ENCODE measurements at places on chromosomes 16 and 17.

DNA sequence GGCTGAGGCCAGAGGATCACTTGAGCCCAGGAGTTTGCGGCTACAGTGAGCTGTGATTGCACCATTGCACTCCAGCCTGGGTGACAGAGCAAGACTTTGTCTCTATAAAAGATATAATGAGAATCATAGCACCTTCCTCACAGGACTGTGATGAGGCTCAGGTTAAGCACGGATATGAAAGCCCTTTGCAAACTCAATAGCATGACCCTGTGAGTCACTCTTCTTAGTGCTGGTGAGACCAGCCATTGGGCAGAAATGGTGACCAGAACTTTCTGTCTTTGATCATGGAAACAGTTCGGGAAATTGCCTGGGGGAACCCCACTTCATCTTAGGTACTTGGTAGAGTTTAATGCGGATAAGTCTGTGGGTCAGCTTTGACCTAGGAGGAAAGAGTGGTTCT lies 144.2 kb downstream of the PRKCB start:
- no peak for ATAC-seq

GRCh38 chr16:30985401-30986128 lies 558 bp downstream of the HSD3B7 start:
- ATAC-seq: peak; percentile 40

GRCh38 chr17:36506831-36507230 lies 20.4 kb downstream of the ZNHIT3 start:
- no peak for ATAC-seq

GRCh38 chr16:57512296-57513001 lies 23.9 kb downstream of the CCDC102A start:
- ATAC-seq: no peak

DNA sequence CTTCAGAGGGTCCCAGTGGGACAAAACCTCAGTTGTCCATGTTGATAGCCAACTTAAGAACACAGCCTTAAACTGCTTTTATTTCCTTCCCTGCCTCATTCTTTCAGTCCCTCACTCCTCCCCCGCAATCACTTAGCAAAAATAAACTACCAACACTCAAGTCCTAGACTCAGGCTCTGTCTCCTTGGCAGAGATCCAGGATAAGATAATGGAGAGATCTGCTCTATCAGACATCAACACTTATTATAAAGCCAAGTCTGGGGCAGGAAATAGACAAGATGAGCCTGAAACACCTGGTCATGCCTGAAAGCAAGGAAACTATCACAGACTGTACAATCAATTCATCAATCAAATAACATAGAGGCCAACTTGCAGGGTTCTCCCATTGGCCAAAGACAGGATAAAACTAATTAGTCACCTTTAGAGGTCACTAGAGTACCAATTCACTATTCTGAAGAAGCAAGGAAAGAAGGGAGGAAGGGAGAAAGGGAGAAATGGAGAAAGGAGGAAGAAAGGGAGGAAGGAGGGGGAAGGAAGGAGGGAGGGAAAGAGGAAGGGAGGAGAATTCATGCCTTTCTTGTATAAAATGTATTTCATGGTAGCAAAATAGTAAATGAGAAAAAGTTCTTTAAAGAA lies 15.7 kb downstream of the HYDIN start:
- peak; percentile 24 for ATAC-seq

- ATAC-seq: no peak
These were observed 83.8 kb downstream of the FOXL1 start for GRCh38 chr16:86662195-86662594.

- ATAC-seq: no peak
These were observed 4.0 kb upstream of the METRNL start for GRCh38 chr17:83075270-83075880.

GRCh38 chr17:12631076-12631475 lies 34.6 kb upstream of the MYOCD start:
- no peak for ATAC-seq

GRCh38 chr17:17837380-17837821 lies 615 bp upstream of the SREBF1 start:
- ATAC-seq: no peak

- no peak for ATAC-seq
These were observed 77.2 kb upstream of the TNRC6A start for GRCh38 chr16:24652209-24652712.
